ENCODE measurements at places on chromosomes 5 and 9. TPM values are rescaled to one million over a fixed set of nuclear protein-coding genes. Genes with fewer than 3 reads are reported as not detected.

- DNase-seq, result no peak
- H3K4me3 ChIP-seq, result no peak overlapping the region
- H3K36me3 ChIP-seq, result no peaks in the 10 kb centered on the region
- H3K27me3 ChIP-seq, result no peaks in the 10 kb centered on the region
Measured at GRCh38 chr9:14554886-14555285, 138.3 kb downstream of the ZDHHC21 start.

DNA sequence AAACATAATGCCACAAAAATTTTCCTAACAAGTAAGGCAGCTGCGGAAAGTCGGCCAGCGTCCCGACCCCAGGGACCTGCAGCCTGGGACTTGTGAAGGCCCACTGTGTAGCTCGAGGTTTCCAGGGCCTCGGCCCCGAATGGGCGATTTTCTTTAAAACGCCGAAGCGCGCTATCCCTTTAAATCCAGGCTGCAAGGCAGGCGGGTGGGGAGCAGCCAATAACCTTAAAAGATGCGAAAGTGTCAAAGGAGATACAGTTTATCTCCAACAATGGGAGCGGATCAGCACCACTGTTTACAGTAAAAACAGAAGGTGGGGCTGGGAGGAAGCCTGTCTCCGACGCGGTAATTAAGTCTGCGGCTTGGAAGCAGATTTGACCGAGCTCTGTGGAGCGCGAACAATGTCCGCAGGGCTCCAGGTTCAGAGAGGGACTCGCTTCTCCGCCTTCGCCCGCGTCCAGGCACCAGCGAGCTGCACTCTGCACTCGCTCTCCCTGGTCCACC is 1.7 kb upstream of the ZSWIM6 start:
- DNase-seq, result peak; percentile 27
- H3K4me3 ChIP-seq, result peak overlapping the region; percentile 98
- H3K4me1 ChIP-seq, result peaks cover 50% of the 10 kb centered on the region
- H3K36me3 ChIP-seq, result no peaks in the 10 kb centered on the region
- no peaks in the 10 kb centered on the region for H3K27me3 ChIP-seq

DNA sequence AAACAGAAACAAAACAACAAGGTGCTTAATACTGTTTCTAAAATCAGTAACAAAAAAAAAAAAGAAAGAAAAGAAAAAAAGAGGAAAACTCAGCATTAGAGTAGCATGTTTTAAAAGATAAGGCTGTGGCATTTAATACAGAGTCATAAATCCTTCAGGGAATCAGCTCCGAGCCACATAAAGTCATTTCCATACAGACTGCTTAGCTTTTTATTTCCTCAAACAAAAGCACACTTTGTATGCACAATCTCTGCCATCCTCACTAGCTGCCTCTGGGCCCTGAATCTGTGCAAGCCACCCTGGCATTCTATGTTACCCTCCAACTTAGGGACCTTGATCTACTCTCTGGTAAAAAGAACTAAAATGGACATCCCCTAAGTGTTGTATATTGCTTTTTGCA is 87.6 kb downstream of the SEMA6A start:
- no peak overlapping the region for H3K27ac ChIP-seq
- H3K4me3 ChIP-seq, result no peak overlapping the region
- H3K36me3 ChIP-seq, result peaks cover 31% of the 10 kb centered on the region
- H3K4me1 ChIP-seq, result peaks cover 4% of the 10 kb centered on the region

DNA sequence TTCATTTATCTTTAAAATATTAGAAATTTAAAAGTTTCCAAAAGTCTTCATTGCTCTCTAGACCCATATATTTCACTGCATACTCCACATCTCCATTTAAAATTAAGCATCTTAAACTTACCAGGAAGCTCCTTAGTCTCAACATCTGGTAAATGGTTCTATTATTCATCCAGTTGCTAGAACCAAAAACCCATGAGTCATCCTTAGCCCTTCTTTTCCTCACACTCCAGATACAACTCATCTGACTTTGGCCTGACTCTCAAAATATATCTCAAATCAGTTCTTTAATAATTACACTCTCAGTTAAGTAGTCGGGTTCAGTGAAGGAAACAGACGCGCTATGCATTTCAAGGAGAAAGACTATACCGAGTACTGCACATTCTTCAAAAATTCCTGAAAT is 110.2 kb upstream of the COX7C start:
- no peak overlapping the region for H3K27ac ChIP-seq
- no peak overlapping the region for H3K4me3 ChIP-seq
- no peaks in the 10 kb centered on the region for H3K4me1 ChIP-seq
- no peak for DNase-seq
- H3K27me3 ChIP-seq, result no peaks in the 10 kb centered on the region

GRCh38 chr5:172178991-172179989 is 8.7 kb downstream of the STK10 start:
- H3K4me1 ChIP-seq, result peaks cover 63% of the 10 kb centered on the region
- H3K36me3 ChIP-seq, result no peaks in the 10 kb centered on the region
- H3K4me3 ChIP-seq, result peak overlapping the region; percentile 17
- H3K27me3 ChIP-seq, result no peaks in the 10 kb centered on the region
- DNase-seq, result no peak
- H3K27ac ChIP-seq, result peak overlapping the region; percentile 79

- DNase-seq, result no peak
- no peaks in the 10 kb centered on the region for H3K27me3 ChIP-seq
- H3K4me1 ChIP-seq, result peaks cover 3% of the 10 kb centered on the region
- peaks cover 3% of the 10 kb centered on the region for H3K36me3 ChIP-seq
Measured at GRCh38 chr5:54113060-54113459, 197.3 kb downstream of the ARL15 start.

- peaks cover 2% of the 10 kb centered on the region for H3K36me3 ChIP-seq
- H3K27ac ChIP-seq, result peak overlapping the region; percentile 83
- no peak for DNase-seq
- H3K4me3 ChIP-seq, result no peak overlapping the region
- peaks cover 80% of the 10 kb centered on the region for H3K4me1 ChIP-seq
Measured at GRCh38 chr9:656926-657568, 184.4 kb upstream of the DMRT1 start.

DNA sequence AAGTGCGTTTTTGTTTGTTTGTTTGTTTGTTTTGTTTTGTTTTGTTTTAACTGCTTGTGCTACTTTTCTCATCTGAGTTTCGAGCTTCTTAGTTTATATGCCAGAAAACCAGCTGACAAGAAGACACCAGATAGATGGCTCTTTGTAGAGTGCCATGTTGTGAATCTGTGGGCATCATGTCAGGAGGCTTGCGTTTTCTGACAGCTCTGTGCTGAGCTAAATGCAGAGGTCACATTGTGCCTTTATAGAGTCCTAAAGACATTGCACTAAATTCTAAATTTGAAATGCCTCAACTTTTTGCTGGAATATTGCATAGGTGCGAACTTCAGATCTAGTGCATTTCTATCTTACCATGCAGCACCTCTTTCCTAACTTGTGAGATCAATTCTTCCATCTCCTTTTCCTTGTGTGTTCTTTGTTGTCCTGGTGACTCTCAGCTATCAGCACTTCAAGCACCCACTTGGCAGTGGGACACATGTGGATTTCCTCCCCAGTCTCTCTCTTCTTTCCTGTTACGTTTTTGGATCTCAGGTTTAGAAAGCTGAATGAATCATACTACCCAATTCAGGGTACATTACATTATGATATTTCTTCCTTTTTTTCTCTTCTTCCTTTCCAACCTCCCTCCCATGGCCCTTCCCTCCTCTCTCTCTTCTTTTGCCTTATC is 379.0 kb upstream of the RPS23 start:
- no peaks in the 10 kb centered on the region for H3K27me3 ChIP-seq
- no peaks in the 10 kb centered on the region for H3K36me3 ChIP-seq
- H3K4me1 ChIP-seq, result peaks cover 12% of the 10 kb centered on the region
- no peak for DNase-seq

- H3K27ac ChIP-seq, result no peak overlapping the region
- no peaks in the 10 kb centered on the region for H3K27me3 ChIP-seq
- H3K4me3 ChIP-seq, result no peak overlapping the region
- DNase-seq, result no peak
- peaks cover 25% of the 10 kb centered on the region for H3K4me1 ChIP-seq
- H3K36me3 ChIP-seq, result peaks cover 66% of the 10 kb centered on the region
Measured at GRCh38 chr9:99054581-99054980, 50.3 kb upstream of the TGFBR1 start.

- DNase-seq, result no peak
- H3K36me3 ChIP-seq, result no peaks in the 10 kb centered on the region
- H3K27me3 ChIP-seq, result no peaks in the 10 kb centered on the region
Measured at GRCh38 chr5:8685704-8686103, 816.8 kb downstream of the MTRR start.

DNA sequence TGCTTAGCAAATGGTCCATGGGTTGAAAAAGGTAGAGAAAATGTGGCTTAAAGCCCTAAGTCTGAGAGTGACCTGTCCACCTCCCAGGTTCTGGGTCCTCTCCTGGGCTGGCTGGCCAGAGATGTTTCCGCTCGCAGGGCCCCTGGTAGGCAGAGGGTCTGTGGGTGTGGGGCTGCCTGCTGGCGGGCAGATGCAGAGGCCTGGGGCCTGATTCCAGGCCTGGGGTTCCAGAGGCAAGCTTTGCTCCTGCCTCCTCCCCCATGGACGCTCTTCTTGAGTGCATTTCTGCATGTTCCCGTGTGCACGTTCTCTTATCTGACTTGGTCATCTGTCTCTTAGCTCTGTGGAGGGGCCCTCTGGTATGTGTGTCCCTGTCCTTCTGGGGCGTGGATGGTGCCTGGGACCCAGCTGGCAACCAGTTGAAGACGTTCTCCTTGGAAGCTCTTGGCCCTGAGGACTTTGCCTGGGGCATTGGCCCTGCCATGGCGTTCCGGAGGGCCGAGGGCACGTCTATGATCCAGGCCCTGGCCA is 3.8 kb downstream of the MIGA2 start:
- H3K36me3 ChIP-seq, result peaks cover 50% of the 10 kb centered on the region
- peaks cover 47% of the 10 kb centered on the region for H3K4me1 ChIP-seq
- no peak overlapping the region for H3K27ac ChIP-seq

GRCh38 chr9:4097515-4097914 is 202.4 kb downstream of the GLIS3 start:
- no peak overlapping the region for H3K4me3 ChIP-seq
- DNase-seq, result no peak
- H3K27me3 ChIP-seq, result no peaks in the 10 kb centered on the region
- peak overlapping the region; percentile 45 for H3K27ac ChIP-seq
- no peaks in the 10 kb centered on the region for H3K36me3 ChIP-seq

DNA sequence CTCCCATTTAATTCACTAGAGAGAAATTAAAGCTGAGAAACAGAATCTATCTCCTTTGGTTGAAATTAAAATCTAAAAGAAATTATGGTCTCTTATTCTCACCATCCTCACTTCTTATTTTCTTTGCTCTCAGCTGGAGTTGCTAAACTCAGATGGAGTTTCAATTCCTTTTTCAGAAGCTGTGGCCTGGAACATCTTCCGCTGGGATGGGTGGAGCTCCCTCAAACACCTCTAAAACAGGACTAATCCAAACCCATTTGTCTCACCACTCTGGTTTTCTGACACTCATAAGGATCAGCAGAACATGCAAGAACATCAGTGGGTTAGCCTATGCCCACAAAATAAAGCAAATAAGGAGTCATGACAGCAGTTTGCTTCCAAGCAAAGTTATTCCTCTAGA is 39.6 kb upstream of the CEP78 start:
- H3K36me3 ChIP-seq, result no peaks in the 10 kb centered on the region
- H3K27me3 ChIP-seq, result peaks cover 5% of the 10 kb centered on the region
- no peak overlapping the region for H3K4me3 ChIP-seq
- no peak overlapping the region for H3K27ac ChIP-seq

DNA sequence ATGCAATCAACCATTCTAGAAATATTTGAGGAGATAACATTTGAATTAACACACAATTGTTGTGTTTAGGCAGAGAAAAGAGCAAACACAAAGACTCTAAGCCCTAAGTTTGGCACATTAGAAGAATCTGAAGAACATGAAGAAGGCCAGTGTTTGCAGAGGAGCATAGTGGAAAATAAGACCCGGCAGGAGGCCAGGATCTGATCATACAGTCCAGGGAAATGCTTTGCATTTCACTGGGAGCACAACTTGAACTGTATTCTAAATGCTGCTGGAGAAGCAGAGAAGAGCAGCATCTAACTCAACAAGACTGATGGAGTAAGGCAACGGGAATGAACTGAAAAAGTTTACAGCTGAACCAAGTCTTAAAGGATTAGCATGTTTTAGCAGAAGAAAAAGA is 463.4 kb downstream of the ZNF608 start:
- H3K4me3 ChIP-seq, result no peak overlapping the region
- DNase-seq, result no peak
- H3K36me3 ChIP-seq, result no peaks in the 10 kb centered on the region

DNA sequence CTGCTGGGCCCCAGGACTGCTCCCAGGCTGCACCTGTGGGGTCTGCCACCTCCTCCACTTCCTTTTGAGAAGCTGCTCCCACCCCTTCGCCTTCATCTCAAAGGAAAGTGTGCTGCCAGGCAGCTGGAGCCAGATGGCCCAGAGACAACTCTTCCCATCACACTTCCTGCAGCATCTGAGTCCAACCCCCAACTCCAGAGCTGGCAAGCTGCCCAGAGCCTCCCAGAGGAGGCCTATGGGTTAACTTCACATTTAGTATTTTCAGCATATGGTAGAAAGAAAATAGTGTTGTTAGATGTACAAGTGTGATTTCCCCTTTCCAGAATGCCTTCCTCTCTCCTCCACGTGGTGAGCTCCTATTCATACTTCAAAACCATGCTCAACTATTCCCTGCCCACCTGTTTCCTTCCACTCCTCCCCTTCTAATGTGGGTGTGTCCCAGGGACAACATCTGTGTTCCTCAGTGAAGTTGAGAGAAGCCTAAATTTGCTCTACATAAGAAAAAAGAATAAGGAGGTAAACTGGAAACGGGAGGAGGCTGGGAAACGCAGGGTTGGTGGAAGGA is 38.6 kb upstream of the KCNMB1 start:
- H3K4me1 ChIP-seq, result peaks cover 30% of the 10 kb centered on the region
- peak; percentile 69 for DNase-seq
- no peak overlapping the region for H3K27ac ChIP-seq
- H3K36me3 ChIP-seq, result no peaks in the 10 kb centered on the region
- H3K27me3 ChIP-seq, result peaks cover 50% of the 10 kb centered on the region

DNA sequence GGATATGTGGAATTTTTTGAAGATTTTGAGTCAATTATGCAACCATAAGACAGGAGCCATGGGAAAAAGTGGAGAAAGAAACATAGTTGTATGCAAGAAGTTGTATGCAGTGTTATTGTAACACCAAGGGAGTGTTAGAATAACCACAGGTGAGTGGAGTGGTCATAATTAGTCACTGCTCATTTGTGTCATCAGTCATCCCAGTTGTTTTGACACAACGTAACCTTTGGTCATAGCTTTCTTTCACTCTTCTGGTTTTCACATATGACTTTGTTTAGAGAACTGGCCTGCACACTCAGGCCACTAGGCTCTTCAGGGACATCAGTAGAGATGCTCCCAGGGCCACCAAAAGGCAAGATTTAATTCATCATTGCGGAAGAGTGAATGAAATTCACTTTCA is 158.7 kb upstream of the HMHB1 start:
- H3K36me3 ChIP-seq, result no peaks in the 10 kb centered on the region
- H3K27ac ChIP-seq, result no peak overlapping the region
- no peak for DNase-seq
- H3K4me3 ChIP-seq, result no peak overlapping the region
- H3K27me3 ChIP-seq, result no peaks in the 10 kb centered on the region
- peaks cover 14% of the 10 kb centered on the region for H3K4me1 ChIP-seq

- H3K4me1 ChIP-seq, result peaks cover 38% of the 10 kb centered on the region
- no peaks in the 10 kb centered on the region for H3K36me3 ChIP-seq
- DNase-seq, result peak; percentile 82
- H3K4me3 ChIP-seq, result peak overlapping the region; percentile 46
Measured at GRCh38 chr5:151239237-151239861, 13.6 kb upstream of the GM2A start.

Gene TTF1
- 16.2 TPM for total RNA-seq

Gene PCDHA4
- total RNA-seq, result 0.11 TPM

Gene LCN10
- total RNA-seq, result 9.6 TPM

Gene SPATA31E1
- total RNA-seq, result not detected
